Sigmoid colon (tissue), 7 donors: ENCODE measurements at places on chromosomes 1 and 21. TPM values are rescaled to one million over a fixed set of nuclear protein-coding genes. Genes with fewer than 3 reads are reported as not detected.

Gene ZBTB8OS
- 36.7 TPM for total RNA-seq

Gene KLHL17
- total RNA-seq = 10.5 TPM

Gene PRKACB
- 58.7 TPM for total RNA-seq

Gene GPA33
- total RNA-seq = 0.28 TPM
